ENCODE measurements at places on chromosomes 7 and 10.
A peak's percentile ranks its signal among the peaks of the same experiment; 100 is the strongest.

DNA sequence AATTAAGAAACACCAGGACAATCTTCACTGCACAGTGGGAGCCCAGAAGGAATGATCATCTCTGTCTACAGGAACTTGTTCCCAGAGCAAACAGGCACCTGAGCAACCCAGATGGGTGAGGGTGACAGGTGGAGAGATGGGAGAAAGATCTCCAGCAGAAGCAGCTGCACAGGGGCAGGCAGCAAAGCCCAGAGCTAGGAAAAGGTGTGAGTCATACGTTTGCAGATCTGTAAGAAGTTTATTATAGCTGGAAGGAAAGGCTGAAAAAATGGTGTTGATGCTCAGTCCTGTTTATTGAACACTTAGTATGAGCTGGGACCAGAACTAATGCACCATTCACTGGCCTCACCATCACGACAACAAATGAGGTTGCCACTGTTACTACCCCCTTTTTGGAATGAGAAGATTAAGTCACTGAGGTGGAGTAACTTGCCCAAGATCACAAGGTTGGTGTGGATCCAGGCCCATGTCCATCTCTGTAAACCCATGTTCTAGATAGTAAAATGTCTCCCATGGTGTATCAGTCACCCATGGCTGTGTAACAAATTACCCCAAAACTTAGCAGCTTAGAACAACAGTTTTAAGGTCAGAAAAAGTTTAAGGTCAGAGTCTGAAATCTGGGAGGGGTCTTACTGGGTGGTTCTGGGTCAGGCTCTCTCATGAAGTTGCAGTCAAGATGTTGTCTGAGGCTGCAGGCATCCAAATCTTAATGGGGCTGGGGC is 506.9 kb downstream of the RPS24 start:
- DNase-seq = no peak

DNA sequence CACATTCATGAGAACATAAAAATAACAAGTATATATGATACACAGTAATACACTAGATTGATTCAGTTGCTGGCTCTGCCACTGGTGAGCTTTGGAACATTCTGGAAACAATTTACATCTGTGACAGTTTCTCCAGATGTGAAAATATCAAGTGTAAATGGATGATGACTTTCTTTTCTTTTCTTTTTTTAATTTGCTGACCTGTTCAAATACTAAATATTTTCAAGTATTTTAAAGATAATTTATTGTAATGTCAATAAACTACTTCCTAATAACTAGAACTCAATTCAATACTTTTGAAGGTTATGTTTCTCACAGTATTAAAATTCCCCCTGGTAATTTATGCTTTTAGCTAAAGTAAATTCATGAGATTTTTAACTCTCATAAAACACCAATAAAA is 180.3 kb downstream of the CRPPA start:
- DNase-seq = no peak

- no peak for DNase-seq
These were observed 315.0 kb downstream of the PTPRN2 start for GRCh38 chr7:158272509-158273137.

GRCh38 chr10:124745673-124746072 is 1.5 kb upstream of the FAM53B start:
- peak; percentile 30 for DNase-seq

- DNase-seq = no peak
These were observed 24.2 kb upstream of the LIPN start for GRCh38 chr10:88735661-88736060.

DNA sequence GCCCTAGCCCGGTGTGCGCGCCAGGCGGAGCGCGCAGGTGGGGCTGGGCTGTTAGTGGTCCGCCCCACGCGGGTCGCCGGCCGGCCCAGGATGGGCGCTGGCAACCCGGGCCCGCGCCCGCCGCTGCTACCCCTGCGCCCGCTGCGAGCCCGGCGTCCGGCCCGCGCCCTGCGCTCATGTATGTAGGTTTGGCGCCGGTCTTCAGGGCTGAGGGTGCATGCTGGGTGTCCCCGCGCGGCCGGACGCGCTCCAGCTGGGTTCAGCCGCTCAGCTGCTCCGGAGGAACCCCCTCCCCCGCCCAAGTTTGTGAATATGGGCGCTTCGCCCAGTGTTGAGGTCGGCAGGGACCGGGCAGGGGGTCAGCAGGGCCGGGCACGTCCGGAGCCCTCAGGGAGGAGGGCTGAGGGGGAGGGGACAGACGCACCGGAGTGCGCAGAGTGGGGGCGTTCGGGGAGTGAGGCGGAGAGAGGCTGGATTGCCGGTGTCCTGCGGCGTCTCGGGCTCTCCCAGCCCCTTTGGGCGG is 559 bp downstream of the VWC2 start:
- no peak for DNase-seq

GRCh38 chr7:46557295-46557711 is 636.2 kb upstream of the IGFBP3 start:
- no peak for DNase-seq

DNA sequence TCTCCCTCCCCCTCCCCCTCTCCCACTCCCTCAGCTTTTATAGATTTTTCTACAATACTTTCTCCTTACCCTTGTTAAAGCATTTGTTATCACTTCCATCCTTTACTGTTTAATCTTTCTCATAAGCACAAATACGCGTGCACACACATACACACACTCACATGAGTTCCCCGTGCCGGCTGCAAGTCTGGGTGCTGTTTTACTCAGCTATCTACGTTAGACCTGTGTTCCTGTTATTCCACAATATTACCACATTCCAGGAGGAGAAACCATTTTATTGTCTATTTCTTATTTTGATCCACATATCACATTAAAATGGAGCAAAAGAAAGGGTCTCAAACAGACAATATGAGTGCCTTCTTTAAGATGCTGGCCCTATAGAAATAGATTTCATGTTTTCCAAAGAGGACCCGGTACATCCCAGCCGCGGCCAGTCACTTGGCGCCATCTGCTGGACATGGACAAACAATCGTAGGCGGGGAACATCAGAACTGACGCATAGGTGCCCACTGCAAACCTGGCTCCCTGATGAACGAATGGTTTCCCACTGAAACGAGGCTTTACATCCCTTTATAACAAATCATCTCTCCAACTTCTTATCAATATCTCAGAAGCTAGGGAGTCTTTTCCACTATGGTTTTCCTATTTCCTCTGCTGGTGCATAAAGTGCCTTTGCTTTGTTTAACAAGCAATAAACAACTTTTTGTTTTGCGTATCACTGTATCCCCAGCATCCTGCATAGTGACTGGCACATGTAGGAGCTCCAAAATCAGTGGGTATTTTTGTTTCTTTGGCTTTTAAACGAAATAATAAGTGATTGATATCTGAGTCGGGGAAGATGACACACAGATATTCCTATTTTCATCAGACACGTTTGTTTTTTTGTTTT is 25.2 kb upstream of the OPTN start:
- DNase-seq = peak; percentile 72

DNA sequence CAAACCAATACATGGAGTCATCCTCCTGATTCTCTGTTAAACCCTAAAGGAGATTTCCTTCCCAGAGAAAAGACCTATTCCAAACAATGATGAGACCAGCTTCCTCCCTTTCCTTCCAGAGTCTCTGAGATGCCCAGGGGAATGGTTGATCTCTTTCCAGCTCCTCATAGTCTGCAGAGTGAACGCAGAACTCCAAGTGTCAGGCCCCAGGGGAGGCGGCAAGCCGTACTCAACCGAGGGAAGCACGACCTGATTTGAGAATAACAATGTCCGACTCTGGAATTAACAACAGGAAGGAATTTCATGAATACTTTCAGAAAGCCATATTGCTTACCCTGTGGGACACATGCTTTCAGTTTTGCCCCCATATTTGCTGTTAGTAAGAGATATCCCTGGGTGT is 241.7 kb upstream of the GLI3 start:
- DNase-seq = no peak

- DNase-seq = no peak
These were observed 98.5 kb upstream of the LRRTM3 start for GRCh38 chr10:66827353-66827752.

GRCh38 chr7:121211253-121211652 is 117.5 kb upstream of the WNT16 start:
- DNase-seq = no peak

DNA sequence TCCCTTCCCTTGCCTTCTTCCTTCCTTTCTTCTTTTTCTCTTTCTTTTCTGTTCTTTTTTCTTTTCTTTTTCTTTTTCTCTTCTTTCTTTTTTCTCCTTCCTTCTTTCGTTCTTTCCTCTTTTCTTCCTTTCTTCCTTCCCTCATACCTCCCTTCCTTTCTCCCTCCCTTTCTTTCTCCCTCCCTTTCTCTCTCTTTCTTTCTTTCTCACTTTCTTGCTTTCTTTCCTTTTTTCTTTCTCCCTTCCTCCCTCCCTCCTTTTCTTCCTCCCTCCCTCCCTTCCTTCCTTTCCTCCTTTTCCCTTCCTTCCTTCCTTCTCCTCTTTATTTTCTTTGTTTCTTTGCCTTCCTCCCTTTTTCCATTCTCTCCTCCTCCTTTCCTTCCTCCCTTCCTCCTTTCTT is 96.3 kb downstream of the POM121L12 start:
- no peak for DNase-seq

DNA sequence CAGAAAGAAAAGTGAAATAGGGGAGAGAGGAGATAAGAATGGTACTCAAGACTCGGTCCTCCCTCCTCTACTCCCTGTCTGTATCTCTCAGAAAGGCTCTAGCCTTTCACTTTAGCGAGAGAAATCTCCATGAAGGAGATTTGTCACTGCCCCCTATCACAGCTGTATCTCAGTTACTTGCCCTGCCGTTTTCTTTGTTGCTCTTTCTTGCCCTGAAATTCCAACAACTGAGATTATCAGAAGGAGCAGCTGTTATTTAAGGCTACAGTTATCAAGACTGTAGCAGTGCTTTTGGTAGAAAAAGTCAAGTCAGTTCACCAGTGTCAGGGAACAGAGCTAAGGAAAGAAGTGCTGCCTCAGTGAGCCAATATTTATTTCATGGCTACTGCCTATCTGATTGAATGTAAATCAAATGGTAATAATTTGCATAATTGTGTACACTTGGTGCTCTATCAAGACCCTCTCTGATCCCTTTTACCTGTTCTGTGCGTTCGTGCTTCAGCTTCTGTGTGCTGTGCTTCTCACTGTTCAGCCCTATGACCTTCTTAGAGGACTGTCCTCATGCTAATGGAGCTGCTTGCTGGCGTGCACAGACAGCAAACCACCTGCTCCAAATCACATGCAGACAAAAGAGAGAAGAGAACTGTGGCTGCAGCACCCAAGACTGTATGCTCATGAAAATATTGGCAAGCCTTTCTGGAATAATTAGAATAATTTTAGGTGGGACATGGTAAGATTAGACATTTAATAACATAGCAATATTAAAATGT is 180.2 kb upstream of the FAM3C start:
- DNase-seq = no peak

GRCh38 chr7:48052748-48053147 is 17.4 kb downstream of the C7orf57 start:
- no peak for DNase-seq

DNA sequence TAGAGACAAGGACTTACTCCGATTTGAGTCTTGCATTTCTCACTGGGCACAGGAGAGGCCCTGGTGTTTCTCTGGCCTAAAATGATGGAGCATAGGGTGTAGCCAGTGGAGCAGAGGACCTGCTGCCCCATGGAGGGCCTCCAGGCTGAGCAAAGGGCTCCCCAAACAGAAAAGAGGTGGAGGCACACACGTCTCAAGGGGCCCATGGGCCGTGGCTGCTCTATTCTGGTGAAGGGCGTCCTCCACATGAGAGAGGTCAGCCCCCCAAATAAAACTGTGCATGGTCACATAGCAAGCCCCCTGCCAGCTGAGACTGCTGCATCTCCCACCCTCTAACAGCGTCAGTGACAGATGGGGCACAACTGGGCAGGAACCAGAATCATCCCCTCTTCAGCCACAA is 41.4 kb downstream of the MYO1G start:
- DNase-seq = no peak

- no peak for DNase-seq
These were observed 128.2 kb downstream of the ACTR3B start for GRCh38 chr7:152887778-152888177.

DNA sequence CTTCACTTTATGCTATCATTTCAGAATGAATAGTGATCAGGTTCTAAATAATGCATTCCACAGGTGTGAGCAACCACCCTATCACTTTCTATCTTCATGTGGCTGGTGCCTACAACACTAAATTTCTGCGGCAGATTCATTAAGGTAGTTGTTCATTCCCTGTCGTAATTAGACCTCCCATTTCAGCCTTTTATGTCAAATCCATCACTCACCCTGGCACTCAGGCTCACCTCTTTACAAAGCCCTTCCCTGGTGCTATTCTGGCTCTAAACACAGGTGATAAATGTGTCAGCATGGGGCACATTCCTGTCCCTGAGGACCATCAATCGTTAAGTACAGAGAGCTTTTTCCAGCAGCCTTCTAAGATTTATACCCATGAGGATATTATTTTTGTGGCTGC is 300.0 kb upstream of the C7orf33 start:
- DNase-seq = peak; percentile 2

DNA sequence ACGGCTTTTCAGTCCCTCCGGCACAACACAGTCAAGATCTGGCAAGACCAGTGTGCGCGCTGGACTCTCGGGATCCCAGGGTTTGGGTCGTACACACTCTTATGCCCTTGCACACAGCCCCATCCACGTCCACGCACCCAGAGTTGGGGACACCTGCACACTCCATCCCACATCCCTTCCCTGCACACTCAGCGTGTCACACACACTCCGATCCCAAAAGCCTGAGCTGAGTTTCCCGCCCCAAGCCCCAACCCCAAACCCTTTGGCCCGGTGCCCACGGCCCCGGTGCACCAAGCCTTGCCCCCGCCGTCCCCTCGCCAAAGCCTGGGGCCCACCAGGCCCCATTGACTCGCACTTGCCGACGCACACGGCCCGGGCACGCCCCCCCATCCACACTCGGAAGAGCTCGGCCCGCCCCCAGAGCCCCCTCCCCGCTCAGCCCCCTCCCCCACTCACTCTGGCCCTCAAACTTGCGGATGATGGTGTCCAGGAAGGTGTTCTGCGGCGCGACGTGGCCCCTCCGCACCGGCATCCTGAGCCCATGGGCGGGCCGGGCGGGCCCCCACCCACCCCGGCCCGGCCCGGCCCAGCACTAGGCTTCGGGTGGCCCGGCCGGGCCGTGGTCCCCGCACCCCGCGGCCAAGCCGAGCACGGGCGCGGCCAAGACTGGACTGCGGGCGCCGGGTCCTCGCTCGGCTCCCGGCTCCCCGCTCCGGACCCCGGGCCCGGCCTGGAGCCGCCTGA is 567 bp downstream of the KCNH2 start:
- peak; percentile 44 for DNase-seq

GRCh38 chr10:66365686-66366085 is 560.1 kb upstream of the LRRTM3 start:
- no peak for DNase-seq

GRCh38 chr7:150375662-150376521 is 3.2 kb upstream of the ZNF775 start:
- DNase-seq = peak; percentile 50

DNA sequence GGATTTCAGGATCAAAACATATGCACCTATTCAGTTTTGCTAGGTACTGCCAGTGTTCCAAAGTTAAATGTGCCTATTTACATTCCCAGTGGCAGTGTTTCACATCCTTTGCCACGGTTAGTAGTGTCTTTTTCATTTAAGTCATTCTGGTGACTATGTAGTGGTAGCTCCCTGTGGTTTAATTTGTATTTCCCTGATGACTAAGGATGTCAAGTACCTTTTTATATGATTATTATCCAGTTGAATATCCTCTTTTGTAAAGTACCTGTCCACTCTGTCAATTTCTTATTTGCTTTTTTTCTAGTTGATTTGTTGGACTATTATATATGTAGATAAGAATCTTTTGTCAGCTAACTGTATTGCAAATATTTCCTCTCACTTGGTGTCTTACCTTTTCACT is 45.1 kb downstream of the TMEM60 start:
- DNase-seq = peak; percentile 79

- no peak for DNase-seq
These were observed 465.5 kb upstream of the KLF6 start for GRCh38 chr10:4250587-4250887.

GRCh38 chr10:59580026-59580863 is 129.4 kb downstream of the SLC16A9 start:
- peak; percentile 23 for DNase-seq
